C1 segment of cervical spinal cord (tissue), 14 donors: ENCODE measurements at places on chromosomes 6 and 20.

DNA sequence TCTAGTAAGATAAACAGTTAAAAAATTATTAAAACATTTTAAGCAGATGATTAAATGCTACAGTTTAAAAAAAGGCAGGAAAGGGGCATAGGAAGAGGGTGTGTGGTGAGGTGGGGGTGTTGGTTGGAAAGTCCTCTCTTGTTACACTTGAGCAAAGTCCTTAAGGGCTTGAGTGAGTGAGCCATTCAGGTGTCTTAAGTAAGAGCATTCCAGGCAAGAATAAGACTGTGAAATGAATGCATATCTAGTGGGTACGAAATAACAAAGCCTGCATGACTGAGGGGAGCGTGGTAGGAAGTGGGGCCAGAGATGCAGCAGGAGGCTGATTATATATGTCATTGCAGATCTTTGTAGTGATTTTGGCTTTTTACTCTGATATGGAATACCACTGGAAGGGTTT, 5.1 kb downstream of the CDKAL1 start:
- DNase-seq = no peak

DNA sequence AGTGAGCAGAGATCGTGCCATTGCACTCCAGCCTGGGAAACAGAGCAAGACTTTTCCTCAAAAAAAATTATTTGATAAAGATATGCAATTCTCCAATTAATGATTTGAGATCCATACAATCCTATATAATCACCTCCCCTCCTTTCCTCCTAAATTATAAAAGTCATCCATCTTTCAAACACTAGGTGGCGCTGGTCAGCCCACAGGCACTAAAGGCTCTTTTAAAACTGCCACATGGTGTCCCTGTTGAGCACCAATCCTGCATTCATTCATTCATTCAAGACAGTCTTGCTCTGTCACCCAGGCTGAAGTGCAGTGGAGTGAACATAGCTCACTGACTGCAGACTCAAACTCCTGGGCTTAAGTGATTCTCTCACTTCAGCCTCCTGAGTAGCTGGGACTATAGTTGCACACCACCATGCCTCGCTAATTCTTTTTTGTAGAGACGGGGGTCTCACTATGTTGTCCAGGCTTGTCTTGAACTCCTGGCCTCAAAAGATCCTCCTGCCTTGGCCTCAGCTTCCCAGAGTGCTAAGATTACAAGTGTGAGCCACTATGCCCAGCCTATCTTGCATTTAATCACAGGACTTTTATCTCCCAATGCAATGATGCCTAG, 58.7 kb upstream of the SLC2A12 start:
- no peak for DNase-seq

- DNase-seq = no peak
These were observed 18.6 kb upstream of the MICB start for GRCh38 chr6:31479151-31479932.

DNA sequence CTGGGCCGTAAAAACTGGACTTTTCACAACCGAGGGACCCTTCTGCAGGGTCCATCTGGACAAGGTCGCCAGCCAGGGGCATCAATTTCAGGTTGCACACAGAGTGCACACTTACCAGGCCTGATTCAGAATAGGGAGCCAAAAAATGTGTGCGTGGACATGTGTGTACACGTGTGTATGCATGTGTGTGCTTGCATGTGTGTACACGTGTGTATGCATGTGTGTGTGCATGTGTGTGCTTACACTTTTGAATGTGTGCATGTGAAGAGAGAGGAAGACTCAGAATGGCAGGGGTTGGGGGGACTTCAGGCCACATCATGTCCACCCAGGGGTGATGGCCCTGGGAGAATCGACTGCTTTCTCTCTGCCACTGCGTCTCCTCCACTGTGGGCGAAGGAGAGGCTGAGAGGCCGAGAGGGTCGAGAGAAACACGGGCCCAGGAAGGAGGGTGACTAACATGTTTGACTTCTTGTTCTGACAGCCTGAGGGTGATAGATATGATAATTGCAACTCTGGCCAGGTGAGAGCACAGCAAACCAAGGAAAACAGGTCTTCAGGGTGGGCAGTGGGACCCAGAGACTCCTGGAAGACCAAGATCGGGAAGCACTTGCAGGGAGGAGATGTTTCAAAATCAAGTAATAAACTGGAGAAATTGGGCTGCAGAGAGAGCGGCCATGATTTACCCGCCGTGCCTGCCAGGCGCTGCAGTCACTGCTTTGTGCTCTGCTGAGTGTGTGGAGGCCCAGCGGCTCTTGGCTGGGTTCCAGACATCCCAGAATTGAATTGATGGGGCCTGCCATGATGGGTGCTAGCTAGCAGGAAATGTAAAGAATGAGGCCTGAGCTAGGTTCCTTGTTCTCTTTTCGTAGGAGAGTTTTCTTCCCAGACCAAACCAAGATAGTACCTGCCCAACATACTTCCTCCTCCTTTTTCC, 310.8 kb downstream of the QKI start:
- DNase-seq = no peak

GRCh38 chr20:8356806-8357205, 224.7 kb downstream of the PLCB1 start:
- no peak for DNase-seq

GRCh38 chr6:123550052-123550617, 86.6 kb downstream of the TRDN start:
- no peak for DNase-seq

GRCh38 chr6:144931172-144932035, 646.3 kb downstream of the UTRN start:
- no peak for DNase-seq

- DNase-seq = no peak
These were observed 92.2 kb downstream of the GRM4 start for GRCh38 chr6:34053721-34054120.

DNA sequence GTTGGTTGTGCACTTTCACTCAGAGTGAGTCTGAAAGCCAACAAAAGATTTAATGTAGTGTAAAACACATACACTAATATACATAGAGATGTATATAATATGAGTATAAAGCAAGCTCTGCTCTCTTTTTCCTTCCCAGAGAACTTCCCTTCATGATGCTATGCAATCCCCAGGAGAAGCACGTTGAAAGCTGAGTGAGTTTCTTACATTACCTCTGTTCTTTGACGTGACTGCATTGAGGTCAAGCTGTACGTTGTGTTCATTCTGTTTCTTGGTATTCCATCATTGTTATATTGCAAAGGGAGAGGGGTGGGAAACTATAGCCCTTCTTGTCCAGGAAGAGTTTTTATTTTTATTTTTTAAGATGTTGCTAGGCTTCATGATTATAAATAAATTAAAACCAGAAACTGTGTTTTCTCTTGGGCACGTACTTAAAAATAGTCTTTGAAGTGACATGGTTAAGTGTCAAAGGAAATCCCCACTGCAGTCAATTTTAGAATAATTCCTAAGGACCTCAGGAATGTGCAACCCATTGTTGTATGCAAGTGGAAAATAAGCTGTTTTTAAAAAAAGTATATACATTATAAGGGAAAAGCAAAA, 651.0 kb downstream of the CD109 start:
- no peak for DNase-seq

DNA sequence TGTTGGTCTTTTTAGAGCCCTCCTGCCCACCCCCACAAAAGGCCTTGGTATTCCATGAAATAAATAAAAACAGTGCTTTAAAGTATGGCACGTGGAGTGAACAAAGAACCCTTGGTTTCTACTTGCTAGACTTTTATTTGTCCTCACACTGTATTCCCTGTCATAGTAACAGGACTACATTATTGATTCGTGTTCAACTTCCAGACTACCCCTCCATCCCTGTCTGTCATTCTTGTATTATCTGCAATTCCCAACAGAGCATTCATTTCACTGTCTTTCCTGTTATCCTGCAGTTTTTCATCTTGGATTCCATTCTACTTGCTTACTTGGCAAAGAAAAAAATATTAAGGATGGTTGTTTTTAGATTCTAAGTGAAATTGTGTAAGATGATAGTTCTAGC, 307.4 kb upstream of the CNR1 start:
- DNase-seq = no peak

DNA sequence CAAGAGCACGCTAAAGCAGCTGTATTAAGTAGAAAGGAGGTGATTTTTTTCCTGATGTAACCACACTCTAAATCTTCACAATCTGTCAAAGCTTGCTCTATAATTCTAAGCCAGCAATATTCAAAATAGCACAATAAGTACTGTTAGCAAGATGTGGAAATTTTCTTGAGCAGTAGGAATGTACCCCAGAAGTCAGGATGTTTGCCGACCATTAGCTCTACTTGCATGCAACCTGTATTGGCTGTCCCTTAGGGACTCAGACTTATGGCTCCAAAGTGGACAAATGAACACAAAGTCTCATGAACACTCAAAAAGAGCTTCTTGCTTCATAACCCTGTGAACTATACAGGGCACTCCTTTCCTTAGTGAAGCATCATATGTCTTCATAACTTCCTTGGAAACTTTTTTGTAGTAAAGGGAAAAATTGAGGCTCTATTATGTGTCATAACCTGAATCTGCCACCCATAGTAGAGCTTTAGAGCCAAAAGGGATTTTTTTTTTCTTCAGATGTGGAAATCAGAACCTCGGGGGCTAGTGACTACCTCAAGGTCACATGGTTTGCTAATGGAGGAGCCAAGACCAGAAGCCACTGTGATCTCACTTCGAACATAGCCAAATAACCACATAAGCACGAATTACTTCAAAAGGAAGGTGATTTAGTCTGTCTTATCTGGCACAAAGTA, 54.5 kb downstream of the ADGRG6 start:
- DNase-seq = no peak

DNA sequence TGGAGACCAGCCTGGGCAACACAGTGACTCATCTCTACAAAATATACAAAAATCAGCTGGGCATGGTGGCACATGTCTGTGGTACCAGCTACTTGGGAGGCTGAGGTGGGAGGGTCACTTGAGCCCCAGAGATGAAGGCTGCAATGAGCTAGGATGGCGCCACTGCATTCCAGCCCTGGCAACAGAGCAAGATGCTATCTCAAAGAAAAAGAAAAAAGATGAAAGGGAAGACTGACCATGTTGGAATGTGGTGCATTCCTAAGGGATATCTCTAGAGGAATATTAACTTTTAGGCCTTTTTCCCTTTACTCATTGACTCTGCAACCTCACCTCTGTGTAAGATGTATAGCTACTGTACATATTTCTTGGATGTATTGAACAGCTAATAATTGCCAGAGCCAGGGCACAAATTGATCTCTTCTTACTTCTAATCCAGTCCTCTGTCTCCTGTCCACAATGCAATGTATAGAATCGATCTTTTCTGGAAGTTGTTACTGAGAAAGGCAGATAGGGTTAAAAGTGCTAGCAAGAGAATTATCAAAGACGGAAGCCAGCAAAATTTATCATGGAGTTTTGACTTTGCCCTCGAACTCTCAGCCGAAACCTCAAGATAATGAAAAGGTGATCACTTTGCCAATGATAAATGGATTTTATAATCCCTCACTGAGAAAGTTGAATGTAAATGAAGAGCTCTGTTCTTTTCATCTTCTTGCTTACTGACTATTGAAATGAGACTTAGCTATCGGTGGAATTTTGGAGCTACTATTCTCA, 46.3 kb downstream of the GCNT2 start:
- DNase-seq = no peak

DNA sequence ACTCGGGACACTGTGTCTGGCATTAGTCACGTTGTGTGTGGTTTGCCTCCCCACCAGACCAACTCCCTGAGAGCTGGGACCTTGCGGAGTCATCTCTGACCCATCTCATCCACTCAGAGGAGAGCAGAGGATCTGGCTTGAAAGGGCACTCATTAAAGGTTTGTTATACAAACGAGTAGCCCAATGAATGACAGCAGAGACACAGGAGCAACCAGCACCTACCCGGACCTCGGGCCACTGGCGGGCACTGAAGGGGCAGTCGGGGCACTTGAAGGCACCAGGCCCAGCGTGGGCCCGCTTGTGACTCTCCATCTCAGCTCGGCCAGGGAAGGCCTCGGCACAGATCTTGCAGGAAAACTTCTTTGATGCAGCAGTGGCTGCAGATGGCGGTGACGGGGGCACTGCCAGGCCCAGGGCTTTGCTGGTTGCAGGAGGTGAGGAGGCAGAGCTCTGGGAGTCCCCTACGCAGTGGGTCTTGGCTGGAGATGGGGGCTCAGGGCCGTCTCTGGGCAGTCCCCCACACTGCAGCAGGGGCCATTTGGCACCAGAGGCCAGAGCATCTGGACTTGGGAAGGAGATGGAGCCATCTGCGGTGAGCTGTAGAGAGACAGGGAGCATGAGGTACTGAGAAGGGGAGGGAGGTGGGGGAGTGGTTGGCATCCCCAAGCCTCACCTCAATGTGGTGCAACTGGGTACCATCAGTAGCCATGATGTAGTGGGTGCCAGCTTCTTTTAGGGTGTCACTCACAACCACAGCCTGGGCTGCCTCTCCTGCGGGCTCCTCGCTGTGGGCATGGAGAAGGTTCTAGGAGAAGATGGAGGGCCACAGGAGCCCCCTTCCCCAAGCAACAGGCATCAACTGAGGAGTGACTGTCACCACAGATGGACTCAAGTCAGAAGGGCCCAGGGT, 17.7 kb downstream of the PCIF1 start:
- DNase-seq = no peak

- no peak for DNase-seq
These were observed 50.7 kb downstream of the NOX3 start for GRCh38 chr6:155404937-155405336.

- no peak for DNase-seq
These were observed 96.8 kb downstream of the PSMB1 start for GRCh38 chr6:170456334-170456733.

DNA sequence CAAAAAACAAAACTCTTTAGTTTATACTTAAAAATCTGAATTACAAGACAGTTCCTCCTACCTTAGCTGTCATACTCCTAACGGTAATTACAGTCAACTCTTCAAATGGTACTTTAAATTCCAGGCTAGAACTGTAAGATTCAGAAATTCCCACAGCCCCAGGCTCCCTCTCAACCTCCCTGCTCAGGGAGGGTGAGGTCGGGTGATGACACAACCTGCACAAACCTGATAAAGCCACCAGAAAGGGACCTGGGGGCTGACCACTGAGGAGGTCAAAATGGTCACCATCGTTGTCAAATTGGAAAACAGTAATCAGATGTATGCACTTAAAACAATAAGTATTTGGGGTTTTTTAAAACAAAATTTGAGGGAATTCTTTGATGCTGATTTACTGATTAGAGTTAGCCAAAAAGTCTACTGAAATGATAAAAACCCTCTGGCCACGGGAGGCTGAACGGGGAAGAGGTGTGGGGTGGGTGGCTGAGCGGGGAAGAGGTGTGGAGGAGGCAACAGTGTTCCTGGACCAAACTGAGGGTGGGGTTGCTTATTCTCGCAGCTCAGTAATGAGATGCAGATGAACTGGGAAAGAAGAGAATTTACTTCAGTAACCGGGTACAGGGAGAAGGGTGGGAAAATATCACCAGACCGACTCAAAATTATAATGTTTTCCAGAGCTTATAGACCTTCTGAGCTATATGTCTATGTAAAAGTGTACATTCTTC, 52.4 kb downstream of the SLC22A1 start:
- no peak for DNase-seq

DNA sequence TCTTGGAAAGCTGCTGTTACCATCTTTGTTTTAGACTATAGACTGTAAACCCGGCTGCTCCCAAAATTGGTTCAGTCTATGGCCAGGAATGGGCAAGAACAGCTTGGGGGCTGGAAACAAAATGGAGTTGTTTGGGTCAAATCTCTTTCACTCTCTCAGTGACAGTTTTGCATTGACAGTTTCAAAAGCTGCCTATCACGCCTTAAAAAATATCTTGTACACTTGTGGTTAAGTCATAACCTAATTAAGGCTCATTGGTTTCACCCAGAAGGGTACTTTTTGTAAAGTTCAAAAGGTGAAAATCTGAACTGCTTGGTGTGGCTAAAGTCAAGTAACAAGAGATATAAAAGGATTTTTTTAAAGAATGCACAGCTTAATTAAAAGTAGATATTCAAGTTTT, 76.1 kb upstream of the PRL start:
- no peak for DNase-seq
